ENCODE measurements at places on chromosomes 3 and 15. TPM values are rescaled to one million over a fixed set of nuclear protein-coding genes. Genes with fewer than 3 reads are reported as not detected.
A peak's percentile ranks its signal among the peaks of the same experiment; 100 is the strongest.

GRCh38 chr3:5498981-5499380, 311.5 kb downstream of the EDEM1 start:
- no peak for DNase-seq

DNA sequence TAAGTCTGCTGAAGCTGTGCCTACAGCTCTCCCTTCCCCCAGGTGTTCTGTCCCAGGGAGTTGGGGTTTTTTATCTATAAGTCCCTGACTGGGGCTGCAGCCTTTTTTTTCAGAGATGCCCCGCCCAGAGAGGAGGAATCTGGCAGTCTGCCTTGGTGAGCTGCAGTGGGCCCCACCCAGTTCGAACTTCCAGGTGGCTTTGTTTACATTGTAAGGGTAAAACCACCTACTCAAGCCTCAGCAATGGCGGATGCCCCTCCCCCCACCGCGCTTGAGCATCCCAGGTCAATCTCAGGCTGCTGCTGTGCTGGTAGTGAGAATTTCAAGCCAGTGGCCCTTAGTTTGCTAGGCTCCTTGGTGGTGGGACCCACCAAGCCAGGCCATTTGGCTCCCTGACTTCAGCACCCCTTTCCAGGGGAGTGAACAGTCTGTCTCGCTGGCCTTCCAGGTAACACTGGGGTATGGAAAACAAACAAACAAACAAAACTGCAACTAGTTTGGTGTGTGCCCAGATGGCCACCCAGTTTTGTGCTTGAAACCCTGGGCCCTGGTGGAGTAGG, 189.4 kb downstream of the MFSD1 start:
- no peak for DNase-seq

DNA sequence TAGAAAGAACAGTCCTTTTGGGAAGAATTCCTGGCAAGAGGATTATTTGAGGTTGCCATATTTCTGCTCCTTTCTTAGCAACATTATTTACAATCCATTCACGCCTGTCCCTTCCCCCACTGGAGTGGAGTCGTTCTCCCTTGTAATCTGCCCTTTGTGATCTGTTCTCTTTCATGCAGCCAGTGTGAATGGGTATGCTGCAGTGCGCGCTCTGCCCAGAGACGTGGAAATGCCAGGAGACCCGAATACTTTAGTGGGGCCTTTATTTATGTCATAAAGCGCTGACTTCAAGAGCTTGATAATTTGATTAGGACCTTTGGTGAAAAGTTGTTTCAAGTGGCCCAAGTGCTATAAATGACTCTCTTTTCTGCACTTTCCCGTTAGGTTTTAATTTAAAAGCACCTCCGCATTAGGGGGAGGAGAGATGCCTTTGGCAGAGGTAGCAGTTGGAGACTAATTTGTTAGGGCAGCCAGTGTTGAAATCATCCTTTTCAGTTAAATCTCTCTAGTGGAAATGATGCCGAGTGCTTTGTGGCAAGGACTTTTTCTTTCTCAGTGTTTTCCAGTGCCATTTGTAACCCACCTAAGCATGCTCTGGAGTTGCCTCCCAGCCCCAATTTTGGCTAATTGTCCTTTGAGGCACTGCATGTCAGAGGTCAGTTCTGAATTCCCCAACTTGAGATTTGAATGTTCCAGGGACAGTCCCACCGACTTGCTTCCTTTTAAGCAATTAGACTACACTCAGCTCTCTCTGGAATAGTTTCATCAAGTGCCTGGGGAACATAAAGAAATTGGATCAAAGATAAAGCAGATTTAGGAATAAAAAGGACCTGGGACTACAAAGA, 52.4 kb downstream of the PSMD6 start:
- no peak for DNase-seq

GRCh38 chr15:77123854-77124253, 52.9 kb upstream of the TSPAN3 start:
- no peak for DNase-seq

DNA sequence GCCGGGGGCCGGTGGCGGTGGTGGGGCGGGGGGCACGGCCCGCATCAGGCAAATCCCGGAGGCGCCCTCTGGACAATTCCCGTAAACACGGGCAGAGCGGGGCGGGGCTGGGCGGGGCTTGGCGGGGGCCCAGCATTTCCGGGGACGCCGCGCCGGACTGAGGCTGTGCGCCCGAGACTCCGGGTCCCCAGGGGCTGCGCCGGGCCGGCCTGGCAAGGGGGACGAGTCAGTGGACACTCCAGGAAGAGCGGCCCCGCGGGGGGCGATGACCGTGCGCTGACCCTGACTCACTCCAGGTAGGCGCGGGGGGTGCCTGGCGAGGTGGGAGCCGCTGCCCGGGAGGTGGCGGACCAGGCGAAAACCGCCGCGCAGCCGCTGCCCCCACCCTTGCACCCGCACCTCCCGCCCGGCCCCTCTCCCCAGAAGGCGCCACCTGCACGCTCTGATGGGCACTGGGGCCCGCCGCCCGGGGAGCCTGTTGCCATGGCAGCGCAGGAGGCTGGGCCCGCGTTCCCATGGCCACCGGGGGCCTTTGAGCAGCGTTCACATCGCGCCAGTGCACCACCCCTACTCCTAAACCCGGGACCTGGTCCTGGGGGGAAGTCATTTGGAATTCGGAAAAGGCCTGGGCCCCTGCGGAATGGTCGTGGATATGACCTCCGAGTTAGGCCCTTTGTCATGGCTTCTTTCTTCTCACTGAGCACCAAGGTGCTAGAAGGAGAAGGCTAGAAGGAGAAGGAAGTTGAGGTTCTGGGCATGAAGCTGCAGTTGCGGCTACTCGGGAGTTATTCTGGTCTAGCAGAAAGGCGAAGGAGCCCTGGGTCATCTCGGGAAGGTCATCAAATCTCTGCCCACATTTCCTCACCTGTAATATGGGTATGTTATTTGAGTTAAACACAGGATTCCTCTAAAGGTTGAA, 16.1 kb upstream of the SEMA4B start:
- DNase-seq: peak; percentile 80

- DNase-seq: no peak
These were observed 3.9 kb downstream of the MST1R start for GRCh38 chr3:49899815-49900214.

DNA sequence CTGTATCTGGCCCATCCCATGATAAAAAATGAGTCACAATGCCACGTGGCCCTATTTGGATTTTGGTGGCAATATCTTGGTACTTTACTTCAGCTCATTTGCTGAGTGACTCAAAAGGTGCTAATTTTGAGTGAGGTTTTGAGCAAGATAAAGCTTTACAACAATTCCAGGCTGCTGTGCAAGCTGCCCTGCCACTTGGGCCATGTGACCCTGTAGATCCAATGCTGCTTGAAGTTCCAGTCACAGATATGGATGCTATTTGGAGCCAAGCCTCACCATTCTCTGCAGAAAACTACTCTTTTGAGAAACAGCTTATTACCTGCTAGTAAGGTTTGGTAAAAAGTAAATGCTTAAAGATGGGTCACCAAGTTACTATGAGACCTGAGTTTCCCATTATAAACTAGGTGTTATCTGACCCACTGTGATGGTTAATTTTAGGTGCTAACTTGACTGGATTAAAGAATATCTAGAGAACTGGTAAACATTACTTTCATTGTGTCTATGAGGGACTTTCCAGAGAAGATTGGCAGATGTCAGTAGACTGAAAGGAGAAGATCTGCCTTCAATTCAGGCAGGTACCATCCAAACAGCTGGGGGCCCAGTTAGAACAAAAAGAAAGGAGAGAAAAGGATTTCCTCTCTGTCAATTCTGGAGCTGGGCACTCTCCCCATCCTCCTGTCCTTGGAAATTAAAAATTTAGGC, 1083.9 kb downstream of the DIPK2A start:
- no peak for DNase-seq

DNA sequence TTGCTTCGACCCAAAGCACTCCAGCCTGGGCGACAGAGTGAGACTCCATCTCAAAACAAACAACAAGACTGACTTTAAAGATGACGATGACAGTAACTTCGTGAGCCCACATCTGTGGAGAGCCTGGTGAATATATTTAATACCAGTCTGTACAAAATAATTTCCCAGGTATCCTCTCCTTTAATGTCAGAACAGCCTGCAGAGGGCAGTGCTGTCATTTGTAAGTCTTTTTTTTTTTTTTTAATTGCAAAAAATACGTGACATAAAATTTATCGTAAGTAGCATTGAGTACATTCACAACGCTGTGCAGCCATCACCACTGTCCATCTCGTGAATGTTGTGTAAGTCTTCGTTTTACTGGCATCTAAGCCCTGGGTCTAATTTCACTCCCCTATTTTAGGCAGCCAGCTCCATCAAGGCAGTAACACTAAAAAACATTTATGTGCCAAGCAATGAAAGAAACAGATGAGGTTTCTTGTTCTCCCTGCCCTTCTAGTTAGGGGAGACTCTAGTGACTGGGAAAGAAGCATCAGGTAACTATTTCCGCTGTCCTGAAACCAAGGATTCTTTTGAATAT, 1.4 kb downstream of the HTD2 start:
- no peak for DNase-seq

GRCh38 chr15:56165234-56165633, 78.4 kb downstream of the RFX7 start:
- DNase-seq: no peak

GRCh38 chr15:47395076-47395475, 322.2 kb upstream of the SEMA6D start:
- DNase-seq: no peak

- no peak for DNase-seq
These were observed 25.8 kb downstream of the ALDH1L1 start for GRCh38 chr3:126154391-126155279.

DNA sequence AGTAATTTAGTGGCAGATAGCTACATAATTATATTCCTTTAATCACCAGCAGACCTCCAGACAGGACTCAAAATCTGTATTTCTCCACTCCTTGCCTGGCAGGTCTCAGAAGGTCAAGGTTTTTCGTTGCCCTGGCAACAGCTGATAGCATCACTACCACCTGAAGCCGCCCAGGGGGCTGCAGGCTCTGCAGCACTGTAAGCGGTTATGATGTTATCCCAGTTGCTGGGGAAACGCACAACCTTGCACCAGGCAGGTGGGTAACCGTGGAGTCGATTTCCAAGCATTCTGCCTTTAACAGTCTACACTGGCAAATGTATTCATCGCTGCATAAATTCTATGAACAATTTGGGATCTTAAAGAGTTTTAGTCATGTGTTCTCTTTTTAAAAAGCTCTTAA, 756.3 kb downstream of the NTRK3 start:
- DNase-seq: no peak

DNA sequence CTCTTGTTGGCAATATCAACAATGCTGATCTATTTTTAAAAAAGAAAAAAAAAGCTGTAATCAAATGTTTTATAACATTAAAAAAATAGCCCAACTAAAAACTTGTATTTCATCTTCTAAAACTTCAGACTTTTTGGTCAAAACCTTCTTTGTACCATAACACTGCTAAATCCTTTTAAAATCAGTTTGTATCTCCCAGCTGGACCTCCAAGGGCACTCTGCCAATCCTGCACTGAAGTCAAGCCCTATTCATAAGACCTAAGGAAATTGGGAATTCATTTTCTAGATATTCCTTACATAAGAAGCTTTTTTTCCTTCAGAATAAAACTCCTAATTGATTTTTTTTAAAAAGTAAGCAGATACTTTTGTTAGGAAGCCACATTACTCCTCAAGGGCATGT, 38.2 kb upstream of the HCLS1 start:
- DNase-seq: no peak

DNA sequence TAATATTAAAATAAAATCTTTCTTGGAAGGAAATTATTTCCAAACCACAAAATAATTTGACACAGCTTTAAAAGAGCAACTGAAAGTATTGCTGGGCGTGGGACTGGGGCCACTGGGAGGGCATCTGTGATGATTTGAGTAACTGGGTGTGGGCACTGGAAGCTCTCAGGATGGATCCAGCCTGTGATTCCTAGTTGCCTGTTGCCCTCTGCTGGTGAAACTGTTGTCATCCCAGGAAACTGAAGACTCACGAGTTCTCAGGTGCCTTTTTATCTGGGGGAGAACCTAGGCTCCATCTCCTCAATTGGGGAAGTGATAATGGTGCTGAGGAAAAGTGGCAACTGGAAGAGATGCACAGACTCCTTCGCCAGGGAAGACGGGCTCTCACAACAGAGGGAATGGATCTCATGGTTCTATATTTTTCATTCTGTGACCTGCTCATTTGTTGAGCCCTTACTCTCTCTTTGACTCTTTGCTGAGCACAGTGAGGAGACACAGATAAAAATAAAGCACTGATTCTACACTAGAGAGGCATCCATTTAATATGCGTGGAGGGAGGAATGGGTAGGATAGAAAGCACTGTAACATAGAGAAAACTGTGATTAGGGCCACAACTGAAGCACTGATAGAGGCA, 61.6 kb downstream of the TPRG1 start:
- DNase-seq: peak; percentile 77

DNA sequence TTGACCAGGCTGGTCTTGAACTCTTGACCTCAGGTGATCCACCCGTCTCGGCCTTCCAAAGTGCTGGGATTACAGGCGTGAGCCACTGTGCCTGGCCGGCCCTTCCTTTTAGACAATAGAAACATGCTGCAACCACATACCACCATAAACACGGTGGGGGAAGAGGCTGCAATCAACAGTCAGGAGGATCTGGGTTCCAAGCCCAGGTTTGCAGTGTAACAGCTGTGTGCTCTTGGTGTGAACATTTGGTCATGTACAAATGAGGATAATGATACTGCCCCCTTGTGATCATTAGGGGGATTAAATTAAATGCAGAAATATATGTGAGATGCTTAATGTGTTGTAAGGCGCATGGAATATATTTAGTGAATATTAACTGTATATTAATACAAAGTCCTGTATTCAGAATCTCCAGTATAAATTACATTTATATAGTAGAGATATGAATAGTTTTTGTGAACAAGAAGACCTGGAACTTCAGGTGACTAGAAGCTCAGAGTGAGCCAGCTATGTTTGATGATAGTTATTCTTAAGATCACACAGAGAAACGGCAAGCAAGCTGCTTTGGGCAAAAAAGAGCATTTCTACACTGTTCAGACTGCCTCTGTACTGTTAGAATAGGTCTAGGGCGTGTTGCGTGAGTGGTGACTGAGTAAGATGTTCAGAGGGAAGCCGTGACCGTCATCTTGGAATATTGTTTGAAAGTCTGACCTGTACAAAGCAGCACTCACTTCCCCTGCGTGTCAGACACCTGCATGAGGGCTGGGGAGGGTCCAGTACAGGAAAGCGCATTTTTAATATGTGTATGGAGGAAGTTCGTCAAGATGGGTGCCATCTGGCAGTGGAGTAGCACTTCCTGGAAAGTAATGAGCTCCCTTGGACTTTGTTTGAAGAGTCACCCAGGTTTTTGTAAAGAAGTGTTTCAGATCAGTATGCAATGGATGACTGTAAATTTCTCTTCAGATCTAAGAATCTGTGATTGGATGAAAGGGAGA, 125.8 kb downstream of the PGPEP1L start:
- DNase-seq: no peak

The ZNF662 gene
- 19.0 TPM for total RNA-seq

The CPN2 gene
- not detected for total RNA-seq

The ANKRD34C gene
- 0.13 TPM for total RNA-seq

The ADGRG7 gene
- not detected for total RNA-seq

The NR2E3 gene
- total RNA-seq: not detected

The ACKR2 gene
- 19.0 TPM for total RNA-seq

The GOLGA6L10 gene
- 1.9 TPM for total RNA-seq

The TWF2 gene
- 39.8 TPM for total RNA-seq

The VIPR1 gene
- total RNA-seq: 5.8 TPM

The GPR27 gene
- total RNA-seq: 6.0 TPM
